ENCODE measurements at places on chromosomes 1 and 21. TPM values are rescaled to one million over a fixed set of nuclear protein-coding genes. Genes with fewer than 3 reads are reported as not detected.

- DNase-seq, result peak; percentile 87
These were observed 60.3 kb downstream of the XCL2 start for GRCh38 chr1:168483539-168483938.

- DNase-seq, result no peak
These were observed 1.3 kb downstream of the PTPRC start for GRCh38 chr1:198640174-198640573.

GRCh38 chr1:5647234-5647633 is 345.0 kb downstream of the NPHP4 start:
- DNase-seq, result no peak

- peak; percentile 23 for DNase-seq
These were observed 17.4 kb downstream of the PIK3R3 start for GRCh38 chr1:46114925-46115603.

- DNase-seq, result peak; percentile 24
These were observed 11.5 kb upstream of the THRAP3 start for GRCh38 chr1:36212782-36213181.

DNA sequence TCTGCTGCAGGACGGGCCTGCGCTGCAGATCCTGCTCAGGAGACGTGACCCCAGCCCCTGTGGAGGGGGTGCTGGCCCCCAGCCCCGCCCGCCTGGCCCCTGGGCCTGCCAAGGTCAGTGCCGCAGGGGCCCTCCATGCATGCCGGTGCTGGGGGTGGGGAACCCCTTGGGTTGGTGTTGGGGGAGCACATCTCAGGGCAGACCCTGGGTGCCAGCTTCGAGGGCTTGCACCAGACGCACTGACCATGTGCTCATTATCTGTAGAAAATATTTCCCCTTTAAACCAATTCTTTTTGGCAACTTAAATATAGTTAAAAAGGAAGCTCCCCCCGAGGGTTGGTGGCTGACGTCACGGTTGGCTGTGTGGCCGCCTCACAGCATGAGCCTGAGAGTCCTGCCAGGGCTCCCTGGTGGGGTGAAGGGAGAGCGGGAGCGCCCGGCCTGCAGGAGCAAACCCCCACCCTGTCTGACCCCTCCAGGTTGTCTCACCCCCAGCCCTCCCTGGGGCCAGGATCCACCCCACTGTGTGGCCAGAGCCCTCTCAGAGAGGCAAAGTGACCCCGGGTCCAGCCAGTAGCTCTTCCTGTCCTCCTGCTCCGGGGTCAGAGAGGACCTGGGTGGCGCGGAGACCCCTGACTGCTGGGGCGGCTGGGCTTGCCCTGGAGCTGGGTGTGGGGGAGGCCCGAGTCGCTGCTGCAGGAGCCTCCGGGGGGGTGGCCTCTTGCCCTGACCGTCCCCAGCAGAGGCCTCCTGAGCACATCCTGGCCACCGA is 5.3 kb upstream of the PFKL start:
- peak; percentile 67 for DNase-seq

DNA sequence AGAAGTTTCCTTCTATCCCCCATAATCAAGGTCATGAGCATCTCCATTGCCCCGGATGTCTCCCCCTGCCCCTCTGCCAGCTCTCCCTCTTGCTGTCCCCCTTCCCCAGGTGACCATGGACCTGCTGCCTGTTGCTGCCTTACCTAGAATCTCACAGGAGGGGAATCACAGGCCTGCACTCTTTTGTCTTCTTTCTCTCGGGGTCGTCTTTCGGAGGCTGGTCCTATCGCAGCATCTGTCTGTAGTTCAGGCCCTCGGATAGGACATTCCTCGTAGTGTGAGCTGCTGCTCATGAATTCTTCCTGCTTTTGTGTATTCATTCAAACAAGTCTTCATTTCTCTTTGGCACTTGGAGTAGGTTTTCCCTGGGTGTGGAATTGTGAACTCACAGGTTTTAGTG is 39.9 kb upstream of the ACTRT2 start:
- DNase-seq, result no peak

GRCh38 chr1:217311766-217312165 is 319.1 kb downstream of the GPATCH2 start:
- peak; percentile 17 for DNase-seq

GRCh38 chr1:25757151-25757845 is 42.7 kb upstream of the SELENON start:
- no peak for DNase-seq

- peak; percentile 29 for DNase-seq
These were observed 90.1 kb upstream of the SLC25A33 start for GRCh38 chr1:9449110-9449627.

- no peak for DNase-seq
These were observed 25.2 kb downstream of the CA6 start for GRCh38 chr1:8970870-8971337.

DNA sequence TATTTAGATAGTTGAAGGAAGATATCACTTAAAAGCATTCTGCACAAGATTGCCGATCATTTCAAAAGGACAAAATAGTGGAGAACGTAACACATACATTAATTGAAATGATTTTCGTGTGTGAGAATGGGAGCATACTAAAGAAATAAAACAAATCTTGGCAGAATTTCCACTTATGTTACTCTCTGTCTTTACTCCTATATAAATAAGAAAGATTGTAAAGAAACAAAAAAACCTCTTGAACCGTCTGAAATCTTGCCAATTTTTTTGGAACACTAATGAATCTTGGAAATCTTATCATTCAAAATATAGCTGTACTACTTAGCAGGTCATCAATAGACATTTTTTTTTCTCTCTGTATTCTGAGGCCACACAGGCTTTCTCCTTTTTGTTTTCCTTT is 528.8 kb upstream of the NCAM2 start:
- DNase-seq, result no peak

GRCh38 chr1:165420655-165421054 is 24.3 kb downstream of the RXRG start:
- DNase-seq, result no peak

The IRF2BP2 gene
- total RNA-seq, result 60.7 TPM

The RPTN gene
- not detected for total RNA-seq

The ESPN gene
- not detected for total RNA-seq

The DMBX1 gene
- total RNA-seq, result not detected

The GIPC2 gene
- total RNA-seq, result 0.51 TPM

The EPHA2 gene
- 21.7 TPM for total RNA-seq
